ENCODE measurements at places on chromosomes 1 and 21. TPM values are rescaled to one million over a fixed set of nuclear protein-coding genes. Genes with fewer than 3 reads are reported as not detected.

DNA sequence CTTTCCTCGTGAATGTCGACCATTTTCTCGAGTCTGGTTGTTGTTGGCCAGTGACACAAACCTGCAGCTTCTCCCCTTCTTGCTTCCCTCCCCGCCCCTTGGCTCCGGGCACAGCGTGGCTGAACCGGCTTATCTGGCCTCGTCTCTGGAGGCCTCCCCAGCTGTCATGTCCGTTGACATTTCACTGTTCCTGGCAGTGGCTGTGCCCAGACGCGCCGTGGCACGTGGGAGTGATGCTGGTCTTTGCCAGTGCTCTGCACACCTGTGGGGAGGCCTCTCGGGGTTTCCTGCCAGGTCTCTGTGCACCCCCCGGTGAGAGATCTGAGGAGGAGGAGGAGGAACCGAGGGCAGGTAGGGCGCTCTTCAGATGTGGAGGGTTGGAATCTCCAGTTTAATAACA lies 23.7 kb downstream of the SKI start:
- DNase-seq, result no peak
- no peak overlapping the region for H3K27ac ChIP-seq
- H3K27me3 ChIP-seq, result no peaks in the 10 kb centered on the region
- peaks cover 12% of the 10 kb centered on the region for H3K36me3 ChIP-seq
- peaks cover 7% of the 10 kb centered on the region for H3K4me1 ChIP-seq

GRCh38 chr21:27719226-27719625 lies 752.3 kb upstream of the ADAMTS5 start:
- no peaks in the 10 kb centered on the region for H3K4me1 ChIP-seq
- no peak overlapping the region for H3K27ac ChIP-seq
- DNase-seq, result no peak
- no peaks in the 10 kb centered on the region for H3K36me3 ChIP-seq

DNA sequence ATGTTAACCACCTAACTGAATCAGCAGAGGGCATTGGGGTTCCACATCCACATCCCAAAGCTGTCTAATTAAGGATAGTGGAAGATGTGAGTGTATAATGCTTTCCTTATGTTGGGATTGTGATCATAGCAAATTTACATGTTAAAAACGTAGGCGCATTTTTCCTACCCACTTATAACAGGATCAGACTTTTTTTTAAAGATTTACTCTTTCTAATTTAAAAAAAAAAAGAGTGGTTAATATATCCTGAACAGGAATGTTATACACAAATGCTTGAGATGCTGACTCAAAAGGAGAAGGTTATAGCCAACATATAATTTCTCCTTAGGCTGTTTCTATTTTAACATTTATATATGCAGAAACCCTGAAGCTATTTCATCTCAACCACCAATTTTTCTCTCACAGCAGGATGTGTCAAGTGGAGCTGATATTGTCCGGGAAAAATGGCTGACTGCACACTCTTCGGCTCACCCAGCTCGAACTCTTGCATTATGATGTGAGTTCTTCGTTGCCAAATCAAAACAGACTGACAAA lies 40.3 kb downstream of the RGS5 start:
- H3K4me3 ChIP-seq, result no peak overlapping the region
- H3K4me1 ChIP-seq, result no peaks in the 10 kb centered on the region
- no peaks in the 10 kb centered on the region for H3K27me3 ChIP-seq
- no peak for DNase-seq
- H3K27ac ChIP-seq, result no peak overlapping the region
- H3K36me3 ChIP-seq, result no peaks in the 10 kb centered on the region

GRCh38 chr1:225534135-225534534 lies 106.3 kb upstream of the LBR start:
- no peak overlapping the region for H3K4me3 ChIP-seq
- H3K36me3 ChIP-seq, result no peaks in the 10 kb centered on the region
- no peak for DNase-seq
- no peak overlapping the region for H3K27ac ChIP-seq

DNA sequence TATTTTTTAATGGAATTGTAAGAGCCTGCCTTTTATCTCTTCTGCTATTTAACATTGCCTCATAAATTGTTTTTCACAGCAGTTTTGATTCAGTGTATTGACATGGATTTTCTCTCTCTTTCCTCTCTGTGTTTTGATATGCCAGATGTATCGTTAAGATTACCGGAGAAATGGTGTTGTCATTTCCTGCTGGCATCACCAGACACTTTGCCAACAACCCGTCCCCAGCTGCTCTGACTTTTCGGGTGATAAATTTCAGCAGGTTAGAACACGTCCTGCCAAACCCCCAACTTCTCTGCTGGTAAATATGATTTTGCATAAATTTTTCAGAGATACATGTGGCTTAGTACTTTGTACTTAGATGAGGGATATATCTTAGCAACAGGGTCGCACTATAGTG lies 23.1 kb upstream of the DYNLT5 start:
- H3K4me1 ChIP-seq, result no peaks in the 10 kb centered on the region
- H3K27me3 ChIP-seq, result no peaks in the 10 kb centered on the region
- no peak for DNase-seq
- H3K4me3 ChIP-seq, result no peak overlapping the region

The ADAMTS4 gene
- 1.5 TPM for total RNA-seq

GRCh38 chr21:44057960-44058651 lies 46.0 kb downstream of the TRAPPC10 start:
- no peaks in the 10 kb centered on the region for H3K27me3 ChIP-seq
- peaks cover 9% of the 10 kb centered on the region for H3K4me1 ChIP-seq
- H3K36me3 ChIP-seq, result peaks cover 87% of the 10 kb centered on the region
- DNase-seq, result no peak

- no peak overlapping the region for H3K4me3 ChIP-seq
- DNase-seq, result no peak
- no peaks in the 10 kb centered on the region for H3K27me3 ChIP-seq
- H3K4me1 ChIP-seq, result no peaks in the 10 kb centered on the region
- H3K36me3 ChIP-seq, result no peaks in the 10 kb centered on the region
Observed at GRCh38 chr1:187396929-187397796, 568.4 kb downstream of the PLA2G4A start.

The CD1D gene
- total RNA-seq, result 0.07 TPM

GRCh38 chr21:14358775-14359174 lies 24.2 kb downstream of the HSPA13 start:
- H3K4me1 ChIP-seq, result no peaks in the 10 kb centered on the region
- H3K27me3 ChIP-seq, result no peaks in the 10 kb centered on the region
- no peak overlapping the region for H3K4me3 ChIP-seq
- DNase-seq, result no peak
- no peaks in the 10 kb centered on the region for H3K36me3 ChIP-seq

The VHLL gene
- total RNA-seq, result not detected

- no peak for DNase-seq
- H3K4me3 ChIP-seq, result no peak overlapping the region
- no peak overlapping the region for H3K27ac ChIP-seq
- H3K27me3 ChIP-seq, result no peaks in the 10 kb centered on the region
- no peaks in the 10 kb centered on the region for H3K36me3 ChIP-seq
Observed at GRCh38 chr1:221947731-221948130, 205.8 kb upstream of the DUSP10 start.

- no peak for DNase-seq
- H3K36me3 ChIP-seq, result no peaks in the 10 kb centered on the region
- H3K4me3 ChIP-seq, result no peak overlapping the region
- no peak overlapping the region for H3K27ac ChIP-seq
- peaks cover 32% of the 10 kb centered on the region for H3K27me3 ChIP-seq
Observed at GRCh38 chr1:31510304-31510703, 66.0 kb upstream of the TINAGL1 start.

The RGS8 gene
- not detected for total RNA-seq

- H3K27ac ChIP-seq, result no peak overlapping the region
- H3K36me3 ChIP-seq, result peaks cover 15% of the 10 kb centered on the region
- no peaks in the 10 kb centered on the region for H3K27me3 ChIP-seq
- H3K4me1 ChIP-seq, result peaks cover 41% of the 10 kb centered on the region
- DNase-seq, result no peak
Observed at GRCh38 chr1:109912214-109912861, 1.7 kb downstream of the CSF1 start.

The LCE3C gene
- total RNA-seq, result not detected

GRCh38 chr1:85544689-85545215 lies 35.8 kb upstream of the CCN1 start:
- no peak overlapping the region for H3K4me3 ChIP-seq
- H3K27ac ChIP-seq, result no peak overlapping the region
- no peaks in the 10 kb centered on the region for H3K36me3 ChIP-seq
- no peaks in the 10 kb centered on the region for H3K27me3 ChIP-seq
- DNase-seq, result no peak

- peaks cover 25% of the 10 kb centered on the region for H3K36me3 ChIP-seq
- no peaks in the 10 kb centered on the region for H3K27me3 ChIP-seq
- peak; percentile 67 for DNase-seq
- H3K4me1 ChIP-seq, result peaks cover 30% of the 10 kb centered on the region
Observed at GRCh38 chr1:212791261-212791675, 309 bp downstream of the NSL1 start.

The NUF2 gene
- total RNA-seq, result 42.5 TPM

DNA sequence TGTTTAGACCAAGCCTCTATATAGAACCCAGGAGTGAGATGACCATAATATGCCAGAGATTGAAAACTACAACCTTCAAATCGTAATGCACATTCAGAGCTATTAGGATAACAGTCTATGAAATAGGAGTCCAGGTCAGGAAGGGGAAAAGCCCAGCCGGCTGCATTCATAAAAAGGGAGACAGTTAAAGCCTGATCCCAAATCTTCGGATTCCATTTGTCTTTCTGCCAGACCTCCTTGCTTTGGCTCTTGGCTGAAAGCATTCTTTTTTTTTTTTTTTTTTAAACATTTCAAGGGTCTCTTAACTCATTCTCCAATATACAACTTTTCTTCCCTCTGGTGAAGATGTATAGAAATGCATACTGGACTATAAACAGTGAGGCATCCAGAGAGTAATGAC lies 81.1 kb downstream of the NTPCR start:
- no peak overlapping the region for H3K27ac ChIP-seq
- no peaks in the 10 kb centered on the region for H3K27me3 ChIP-seq
- no peaks in the 10 kb centered on the region for H3K4me1 ChIP-seq
- DNase-seq, result no peak
- no peaks in the 10 kb centered on the region for H3K36me3 ChIP-seq

DNA sequence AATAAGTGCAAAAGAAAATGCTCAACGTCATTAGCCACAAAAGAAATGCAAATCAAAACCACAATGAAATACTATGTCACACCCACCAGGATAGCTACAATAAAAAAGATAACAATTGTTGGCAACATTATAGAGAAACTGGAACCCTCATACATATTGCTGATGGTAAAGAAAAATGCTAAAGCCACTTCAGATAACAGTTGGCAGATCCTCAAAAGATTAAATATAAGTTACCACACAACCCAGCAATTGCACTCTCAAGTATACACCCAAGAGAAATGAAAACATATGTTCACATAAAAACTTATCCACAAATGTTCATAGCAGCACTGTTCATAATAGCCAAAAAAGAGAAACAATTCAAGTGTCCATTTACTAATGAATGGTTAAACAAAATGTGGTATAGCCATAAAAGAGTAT lies 20.7 kb downstream of the TRIM33 start:
- H3K27ac ChIP-seq, result no peak overlapping the region
- no peaks in the 10 kb centered on the region for H3K27me3 ChIP-seq
- DNase-seq, result no peak
- peaks cover 8% of the 10 kb centered on the region for H3K4me1 ChIP-seq
- H3K36me3 ChIP-seq, result peaks cover 12% of the 10 kb centered on the region

- no peaks in the 10 kb centered on the region for H3K36me3 ChIP-seq
- H3K4me1 ChIP-seq, result no peaks in the 10 kb centered on the region
- H3K4me3 ChIP-seq, result no peak overlapping the region
Observed at GRCh38 chr1:218259800-218260199, 25.3 kb upstream of the RRP15 start.

GRCh38 chr1:114342376-114342775 lies 168.6 kb downstream of the TRIM33 start:
- H3K36me3 ChIP-seq, result no peaks in the 10 kb centered on the region
- DNase-seq, result no peak
- H3K4me3 ChIP-seq, result no peak overlapping the region
- peaks cover 2% of the 10 kb centered on the region for H3K4me1 ChIP-seq
- H3K27ac ChIP-seq, result no peak overlapping the region

DNA sequence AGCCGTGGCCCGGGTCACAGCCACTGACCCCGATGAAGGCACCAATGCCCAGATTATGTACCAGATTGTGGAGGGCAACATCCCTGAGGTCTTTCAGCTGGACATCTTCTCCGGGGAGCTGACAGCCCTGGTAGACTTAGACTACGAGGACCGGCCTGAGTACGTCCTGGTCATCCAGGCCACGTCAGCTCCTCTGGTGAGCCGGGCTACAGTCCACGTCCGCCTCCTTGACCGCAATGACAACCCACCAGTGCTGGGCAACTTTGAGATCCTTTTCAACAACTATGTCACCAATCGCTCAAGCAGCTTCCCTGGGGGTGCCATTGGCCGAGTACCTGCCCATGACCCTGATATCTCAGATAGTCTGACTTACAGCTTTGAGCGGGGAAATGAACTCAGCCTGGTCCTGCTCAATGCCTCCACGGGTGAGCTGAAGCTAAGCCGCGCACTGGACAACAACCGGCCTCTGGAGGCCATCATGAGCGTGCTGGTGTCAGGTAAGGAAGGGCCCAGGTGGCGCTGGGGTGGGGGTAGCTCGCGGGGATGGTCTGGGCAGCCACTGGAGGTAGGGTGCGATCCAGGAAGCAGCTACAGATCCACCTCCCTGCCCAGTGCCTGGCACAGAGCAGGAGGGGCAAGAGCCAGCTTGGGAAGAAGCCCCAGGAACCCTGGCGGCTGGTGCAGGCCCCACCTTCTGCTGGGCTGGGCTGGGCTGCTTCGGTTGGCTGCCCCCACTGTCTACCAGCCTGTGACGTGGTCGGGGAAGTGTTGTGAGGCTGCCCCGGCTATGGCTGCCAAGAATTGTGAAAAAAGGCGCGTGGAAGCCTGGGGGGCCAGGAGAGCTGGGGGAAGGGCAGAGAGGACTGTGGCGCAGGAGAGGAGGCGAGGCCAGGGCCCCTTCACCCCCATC lies 3.8 kb downstream of the CELSR2 start:
- no peak for DNase-seq
- H3K27me3 ChIP-seq, result no peaks in the 10 kb centered on the region
- H3K27ac ChIP-seq, result peak overlapping the region; percentile 89
- peaks cover 6% of the 10 kb centered on the region for H3K36me3 ChIP-seq
- peak overlapping the region; percentile 18 for H3K4me3 ChIP-seq

GRCh38 chr1:10608690-10609089 lies 133.9 kb downstream of the PEX14 start:
- DNase-seq, result no peak
- H3K4me1 ChIP-seq, result no peaks in the 10 kb centered on the region

The HCRTR1 gene
- not detected for total RNA-seq

The OR2G3 gene
- total RNA-seq, result not detected

DNA sequence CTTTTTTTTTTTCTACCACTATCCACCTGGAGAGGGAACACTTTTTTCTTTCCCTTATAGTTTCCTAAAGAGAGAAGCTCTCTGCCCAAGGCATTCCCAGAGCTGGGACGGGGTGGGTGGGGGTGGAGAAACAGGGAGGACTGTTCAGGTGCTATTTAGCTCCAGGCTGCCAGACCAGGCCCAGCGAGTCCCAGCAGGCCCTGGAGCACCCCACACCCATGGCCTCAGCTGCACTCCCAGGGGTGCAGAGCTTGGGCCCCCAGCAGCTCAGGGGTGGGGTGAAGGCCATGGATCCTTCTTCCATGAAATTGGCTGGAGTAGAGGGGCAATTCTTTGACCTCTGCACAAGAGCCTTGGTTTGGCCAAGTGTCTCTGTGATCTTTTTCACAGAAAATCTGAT lies 4.1 kb downstream of the ETV3L start:
- no peaks in the 10 kb centered on the region for H3K36me3 ChIP-seq
- no peak overlapping the region for H3K27ac ChIP-seq
- H3K27me3 ChIP-seq, result peaks cover 29% of the 10 kb centered on the region
- DNase-seq, result no peak
- H3K4me3 ChIP-seq, result no peak overlapping the region

Measured in K562 (cell line).